ENCODE measurements at places on chromosomes 5 and 9.

- no peak for DNase-seq
Observed at GRCh38 chr5:33476992-33477391, 36.2 kb downstream of the TARS1 start.

DNA sequence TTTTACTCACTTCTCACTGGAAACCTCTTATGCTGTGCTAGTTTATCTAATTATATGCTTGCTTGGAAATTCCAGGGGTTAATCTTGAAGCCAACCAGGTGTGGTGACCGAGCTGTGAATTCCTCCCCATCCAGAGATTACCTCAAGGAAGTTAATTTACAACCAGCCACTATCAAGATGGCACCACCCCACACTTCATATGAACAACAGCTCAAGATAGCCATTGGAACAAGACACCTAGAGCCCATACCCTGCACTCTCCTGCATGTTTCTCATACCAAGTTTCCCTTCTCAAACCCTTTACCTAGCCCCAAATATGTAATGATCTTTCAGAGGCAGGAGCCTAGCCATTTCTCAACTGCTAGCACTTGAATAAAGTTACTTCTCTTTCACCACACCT is 2156.9 kb upstream of the C9orf72 start:
- DNase-seq = no peak

- DNase-seq = no peak
Observed at GRCh38 chr5:143573568-143574170, 170.2 kb upstream of the NR3C1 start.

DNA sequence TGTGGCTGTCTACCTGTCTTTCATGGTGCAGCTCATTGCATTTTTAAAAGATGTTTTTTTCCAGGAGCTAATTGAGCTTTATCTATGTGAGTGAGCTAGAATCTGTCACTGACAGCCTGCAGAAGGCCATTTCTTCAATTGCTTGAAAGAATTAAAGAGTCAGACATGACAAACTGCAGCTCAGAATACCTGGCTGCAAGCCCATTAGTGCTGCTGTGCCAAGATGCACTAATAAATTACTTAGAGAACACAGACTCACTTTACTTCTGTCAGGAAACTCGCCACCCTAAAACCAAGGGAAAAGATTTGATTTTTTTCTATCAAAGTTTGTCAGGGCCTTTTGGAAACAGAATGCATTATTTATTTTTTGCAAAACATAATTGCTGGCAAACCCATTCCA is 368.3 kb downstream of the CAAP1 start:
- DNase-seq = no peak

- no peak for DNase-seq
Observed at GRCh38 chr5:158313027-158313732, 454.2 kb upstream of the CLINT1 start.

DNA sequence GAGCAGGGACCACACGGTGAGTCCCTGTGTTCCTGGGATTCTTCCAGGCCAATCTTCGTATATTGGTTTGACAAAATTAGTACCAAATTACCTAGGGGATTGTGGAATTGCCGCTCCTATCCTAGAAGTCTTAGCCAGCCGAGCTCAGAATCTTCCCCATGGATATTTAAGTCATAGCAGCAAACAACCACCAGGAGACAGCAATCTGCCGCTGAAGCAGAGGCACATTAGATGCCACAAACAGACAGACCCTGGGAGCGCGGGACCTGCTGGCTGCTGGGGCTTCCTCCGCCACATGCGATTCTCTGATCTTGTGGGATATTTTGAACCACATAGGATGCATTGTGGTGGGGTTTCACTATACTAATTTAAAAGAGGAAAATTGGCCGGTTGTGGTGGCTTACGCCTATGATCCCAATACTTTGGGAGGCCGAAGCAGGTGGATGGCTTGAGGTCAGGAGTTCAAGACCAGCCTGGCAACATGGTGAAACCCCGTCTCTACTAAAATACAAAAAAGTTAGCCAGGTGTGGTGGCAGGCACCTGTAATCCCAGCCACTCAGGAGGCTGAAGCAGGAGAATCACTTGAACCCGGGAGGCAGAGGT is 31.7 kb upstream of the ZBTB43 start:
- DNase-seq = no peak

- no peak for DNase-seq
Observed at GRCh38 chr5:57772512-57772911, 289.9 kb upstream of the ACTBL2 start.

DNA sequence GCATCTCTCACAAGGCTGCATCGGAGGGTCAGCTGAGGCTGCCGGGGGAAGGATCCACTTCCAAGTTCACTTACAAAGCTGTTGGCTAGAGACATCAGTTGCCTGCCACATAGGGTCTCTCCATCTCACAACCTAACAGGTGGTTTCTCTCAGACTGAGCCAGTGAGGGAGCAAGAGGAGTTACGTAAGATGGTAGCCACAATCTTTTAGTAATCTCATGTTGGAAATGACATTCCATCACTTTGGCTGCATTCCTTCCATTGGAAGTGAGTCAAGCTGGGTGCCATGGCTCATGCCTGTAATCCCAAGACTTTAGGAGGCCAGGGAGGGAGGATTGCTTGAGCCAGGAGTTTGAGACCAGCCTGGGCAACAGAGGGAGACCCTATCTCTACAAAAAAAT is 7.4 kb upstream of the GRK6 start:
- DNase-seq = no peak

GRCh38 chr9:124873664-124874063 is 11.7 kb downstream of the ARPC5L start:
- no peak for DNase-seq

DNA sequence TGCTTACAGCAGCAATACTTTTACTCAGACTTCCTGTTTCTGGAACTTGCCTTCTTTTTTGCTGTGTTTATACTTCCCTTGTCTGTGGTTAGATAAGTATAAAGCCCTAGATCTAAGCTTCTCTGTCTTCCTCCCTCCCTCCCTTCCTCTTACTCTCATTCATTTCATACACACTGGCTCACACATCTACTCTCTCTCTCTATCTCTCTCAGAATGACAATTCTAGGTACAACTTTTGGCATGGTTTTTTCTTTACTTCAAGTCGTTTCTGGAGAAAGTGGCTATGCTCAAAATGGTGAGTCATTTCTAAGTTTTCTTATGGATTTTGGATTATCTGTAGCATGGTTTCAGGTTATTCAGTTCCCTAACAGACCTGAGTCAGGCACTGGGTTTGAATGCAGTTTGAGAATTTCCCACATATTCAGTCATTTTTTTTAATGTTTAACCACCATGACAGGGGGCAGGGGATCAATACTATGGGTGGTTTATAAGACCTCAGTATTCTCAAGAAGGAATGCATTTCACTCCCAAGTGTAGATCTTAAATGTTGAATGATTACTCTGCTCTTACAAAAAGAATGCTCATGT is at the start of gene IL7R:
TSS of gene IL7R (plus strand) at position 127 of the 587 bp plus-strand sequence. CDS start at position 214, 87 bp downstream.
- DNase-seq = peak; percentile 76

GRCh38 chr5:166961028-166961427 is 1330.4 kb upstream of the WWC1 start:
- DNase-seq = no peak

Measured in T-helper 2 cell (primary cell).